Epithelial cell of esophagus (primary cell): ENCODE measurements at places on chromosomes 2 and 18.

DNA sequence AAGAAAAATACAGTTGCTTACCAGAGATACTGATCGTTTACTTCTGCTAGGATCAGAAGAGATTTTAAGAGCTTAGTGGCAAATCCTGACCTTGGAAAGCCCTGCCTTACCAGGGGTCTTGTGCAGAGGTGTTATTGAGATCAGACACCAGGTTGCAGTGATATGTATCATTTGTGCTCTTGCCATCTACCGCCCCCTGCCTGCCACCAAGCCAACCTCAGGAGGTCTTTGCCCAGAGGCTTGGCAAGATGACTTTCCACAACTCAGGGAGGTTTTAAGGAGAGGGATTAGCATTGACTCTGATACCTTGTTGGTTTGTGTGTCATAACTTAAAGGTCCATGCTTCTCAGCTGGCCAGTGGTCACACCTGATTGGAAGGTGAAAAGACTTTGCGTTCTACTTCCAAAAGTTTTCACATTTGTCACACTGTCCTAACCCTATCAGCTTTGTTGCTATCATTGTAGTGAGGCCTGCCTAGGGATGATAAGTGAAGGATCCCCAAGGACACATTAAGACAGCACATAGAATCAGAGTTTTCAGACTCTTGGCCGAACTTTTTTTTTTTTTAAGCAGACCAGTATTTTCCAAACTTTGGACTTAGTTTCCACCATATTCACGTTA lies 46.2 kb upstream of the MGAT5 start:
- DNase-seq, result peak; percentile 78

DNA sequence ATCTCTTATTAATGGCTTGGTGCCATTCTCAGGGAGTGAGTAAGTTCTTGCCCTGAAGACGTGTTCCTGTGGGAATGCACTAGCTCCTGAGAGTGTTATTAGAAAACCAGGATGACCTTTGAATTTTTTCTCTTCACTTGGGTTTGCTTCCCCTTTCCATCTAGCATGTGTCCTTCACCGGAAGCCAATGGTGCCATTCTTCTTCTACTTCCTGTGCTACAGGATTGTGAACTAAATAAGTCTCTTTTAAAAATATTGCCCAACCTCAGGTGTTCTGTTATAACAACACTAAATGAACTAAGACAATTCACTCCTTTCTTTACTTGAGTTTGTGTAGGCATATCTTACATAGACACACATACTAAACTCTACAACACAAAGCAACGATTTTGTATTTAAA lies 447.0 kb downstream of the SOX11 start:
- no peak for DNase-seq

- DNase-seq, result no peak
These were observed 209.0 kb downstream of the EN1 start for GRCh38 chr2:118638453-118638852.

GRCh38 chr2:221551864-221552263 lies 20.2 kb downstream of the EPHA4 start:
- DNase-seq, result no peak

DNA sequence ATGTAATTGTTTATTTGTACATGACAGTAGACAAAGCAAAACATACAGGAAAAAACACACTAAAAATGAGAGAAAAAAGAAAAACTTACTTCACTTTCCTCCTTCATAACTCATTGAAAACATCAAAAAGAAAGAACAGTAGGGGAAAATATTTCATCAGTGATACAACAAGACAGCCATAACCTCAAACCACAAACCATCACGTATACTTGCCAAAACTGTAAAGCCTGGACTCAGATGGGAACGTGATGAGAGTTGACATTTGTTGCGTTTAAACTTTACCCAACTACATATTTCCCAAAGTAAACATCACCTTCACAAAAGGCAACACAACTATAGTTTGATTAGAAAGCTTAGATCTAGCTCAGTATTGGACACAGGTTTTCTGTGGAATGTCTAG lies 278.2 kb upstream of the COL3A1 start:
- peak; percentile 40 for DNase-seq

DNA sequence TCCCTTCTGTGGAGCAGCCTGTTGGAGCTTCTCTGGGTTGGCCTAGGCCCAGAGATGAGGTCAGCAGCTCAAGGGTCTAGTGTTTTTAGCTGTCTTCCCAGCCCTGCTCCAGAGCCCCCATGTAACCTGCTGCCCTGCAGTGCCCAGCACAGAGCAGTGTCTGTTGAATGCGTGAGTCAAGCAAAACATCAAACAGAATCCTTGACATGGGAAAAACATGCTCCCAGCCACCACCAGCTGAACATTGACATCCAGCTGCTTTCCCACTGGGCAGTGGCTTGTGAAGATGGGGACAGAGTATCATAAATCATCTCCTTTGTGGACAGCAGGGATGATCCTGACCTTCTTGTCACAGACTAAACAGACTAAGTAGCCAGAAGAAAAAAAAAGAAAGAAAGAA lies 22.6 kb downstream of the IMPA2 start:
- no peak for DNase-seq

DNA sequence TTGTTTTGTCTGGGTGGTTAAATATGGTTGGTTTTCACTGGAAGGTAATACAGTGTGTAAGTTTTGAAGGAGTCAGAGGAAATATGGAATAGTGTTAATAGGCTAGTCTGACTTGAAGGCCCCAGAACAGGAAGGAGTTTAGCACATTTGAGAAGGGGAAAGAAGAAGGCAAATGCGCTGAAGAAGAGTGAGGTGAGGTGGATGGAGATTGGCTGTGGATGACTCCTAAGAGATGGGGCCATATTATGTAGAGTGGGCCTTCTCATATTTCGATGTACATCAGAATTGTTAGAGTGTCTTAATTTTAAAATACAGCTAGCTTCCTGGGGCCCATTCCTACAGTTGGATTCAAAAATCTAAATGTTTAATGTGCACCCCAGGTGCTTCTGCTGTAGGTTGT lies 61.0 kb downstream of the GLS start:
- DNase-seq, result no peak

GRCh38 chr2:6934345-6934744 lies 17.1 kb downstream of the RNF144A start:
- DNase-seq, result no peak

GRCh38 chr2:43356774-43357173 lies 130.4 kb upstream of the ZFP36L2 start:
- DNase-seq, result no peak

- no peak for DNase-seq
These were observed 235.7 kb downstream of the RPIA start for GRCh38 chr2:88927128-88927527.

DNA sequence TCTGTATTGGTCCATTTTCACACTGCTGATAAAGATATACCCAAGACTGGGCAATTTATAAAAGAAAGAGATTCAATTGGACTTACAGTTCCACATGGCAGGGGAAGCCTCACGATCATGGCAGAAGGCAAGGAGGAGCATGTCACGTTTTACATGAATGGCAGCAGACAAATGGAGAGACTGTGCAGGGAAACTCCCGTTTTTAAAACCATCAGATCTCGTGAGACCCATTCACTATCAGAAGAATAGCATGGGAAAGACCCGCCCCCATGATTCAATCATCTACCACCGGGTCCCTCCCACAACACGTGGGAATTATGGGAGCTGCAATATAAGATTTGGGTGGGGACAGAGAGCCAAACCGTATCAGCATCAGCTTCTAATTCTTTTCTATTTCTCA lies 217.0 kb downstream of the ANAPC1 start:
- DNase-seq, result no peak

- DNase-seq, result no peak
These were observed 32.6 kb downstream of the MRPL33 start for GRCh38 chr2:27804146-27804545.

GRCh38 chr2:26033270-26033817 lies 540 bp upstream of the RAB10 start:
- peak; percentile 89 for DNase-seq

- DNase-seq, result no peak
These were observed 21.1 kb downstream of the CRACDL start for GRCh38 chr2:98914713-98915580.

DNA sequence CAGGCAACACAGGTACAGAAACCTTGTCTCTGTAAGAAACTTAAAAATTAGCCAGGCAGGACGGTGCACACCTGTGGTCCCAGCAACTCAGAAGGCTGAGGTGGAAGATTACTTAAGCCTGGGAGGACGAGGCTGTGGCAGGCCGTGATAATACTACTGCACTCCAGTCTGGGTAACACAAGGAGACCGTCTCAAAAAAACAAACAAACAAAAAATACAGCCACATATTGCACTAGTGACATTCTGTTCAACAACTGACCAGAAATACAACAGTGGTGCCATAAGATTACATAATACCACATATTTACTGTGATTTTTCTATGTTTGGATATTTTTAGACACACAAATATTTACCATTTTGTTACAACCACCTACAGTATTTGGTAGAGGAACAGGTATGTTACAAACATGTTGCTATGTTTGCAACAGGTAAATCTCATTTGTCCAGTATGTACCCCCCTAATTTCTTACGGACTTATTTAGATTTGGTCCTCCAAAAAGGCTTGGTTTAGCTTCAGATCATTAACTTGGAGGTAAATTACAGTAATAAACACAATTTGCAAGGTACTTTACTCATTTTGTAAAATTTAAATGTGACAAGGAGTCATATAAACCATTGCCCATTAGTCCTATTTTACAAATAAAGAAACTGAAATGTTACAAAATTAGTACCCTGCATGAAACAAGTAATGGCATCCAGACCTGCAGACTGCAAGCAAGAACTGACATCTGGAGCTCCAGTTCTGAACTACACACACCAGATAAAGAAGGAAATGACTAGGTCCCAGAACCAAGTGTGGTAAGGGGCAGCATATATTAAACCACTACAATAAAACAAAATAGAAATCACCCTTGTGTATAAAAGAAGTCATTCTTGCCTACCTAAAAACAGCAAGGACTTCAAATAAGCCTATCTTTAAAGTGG lies 36.8 kb downstream of the TRIP12 start:
- no peak for DNase-seq

- DNase-seq, result no peak
These were observed 92.3 kb downstream of the CTAGE1 start for GRCh38 chr18:22325396-22325795.

DNA sequence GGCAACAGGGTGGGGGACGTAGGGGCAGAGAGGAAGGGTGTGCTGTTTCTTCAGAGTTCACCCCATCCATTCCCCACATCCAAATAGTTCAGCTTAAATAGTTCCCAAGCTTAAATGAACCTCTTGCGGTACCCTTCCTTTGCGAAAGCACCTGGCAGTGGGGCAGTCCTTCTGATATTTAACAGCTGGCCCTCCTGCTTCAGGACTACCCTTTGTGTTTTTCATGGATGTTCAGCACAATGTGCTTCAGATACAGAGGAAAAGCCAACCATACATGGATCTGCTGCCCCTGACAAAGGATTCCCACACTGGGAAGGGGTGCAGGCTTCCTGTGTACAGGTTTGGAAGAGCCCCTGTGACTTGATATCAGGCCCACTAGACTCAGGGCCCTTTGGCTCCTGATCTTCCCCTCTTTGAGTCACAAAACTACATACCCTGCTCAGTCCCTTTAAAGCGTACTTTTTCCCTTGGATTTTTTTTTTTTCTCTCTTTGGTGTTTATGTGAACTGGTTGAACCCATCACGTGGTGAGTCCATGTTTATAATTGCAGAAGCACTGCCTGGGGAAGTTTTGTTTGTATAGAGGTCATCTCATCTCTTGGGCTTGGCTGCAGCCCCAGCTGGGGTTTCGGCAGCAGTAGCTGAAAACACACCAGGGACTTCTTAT lies 45.3 kb upstream of the IGFBP5 start:
- no peak for DNase-seq

GRCh38 chr2:86062043-86062442 lies 43.6 kb downstream of the POLR1A start:
- DNase-seq, result peak; percentile 22

DNA sequence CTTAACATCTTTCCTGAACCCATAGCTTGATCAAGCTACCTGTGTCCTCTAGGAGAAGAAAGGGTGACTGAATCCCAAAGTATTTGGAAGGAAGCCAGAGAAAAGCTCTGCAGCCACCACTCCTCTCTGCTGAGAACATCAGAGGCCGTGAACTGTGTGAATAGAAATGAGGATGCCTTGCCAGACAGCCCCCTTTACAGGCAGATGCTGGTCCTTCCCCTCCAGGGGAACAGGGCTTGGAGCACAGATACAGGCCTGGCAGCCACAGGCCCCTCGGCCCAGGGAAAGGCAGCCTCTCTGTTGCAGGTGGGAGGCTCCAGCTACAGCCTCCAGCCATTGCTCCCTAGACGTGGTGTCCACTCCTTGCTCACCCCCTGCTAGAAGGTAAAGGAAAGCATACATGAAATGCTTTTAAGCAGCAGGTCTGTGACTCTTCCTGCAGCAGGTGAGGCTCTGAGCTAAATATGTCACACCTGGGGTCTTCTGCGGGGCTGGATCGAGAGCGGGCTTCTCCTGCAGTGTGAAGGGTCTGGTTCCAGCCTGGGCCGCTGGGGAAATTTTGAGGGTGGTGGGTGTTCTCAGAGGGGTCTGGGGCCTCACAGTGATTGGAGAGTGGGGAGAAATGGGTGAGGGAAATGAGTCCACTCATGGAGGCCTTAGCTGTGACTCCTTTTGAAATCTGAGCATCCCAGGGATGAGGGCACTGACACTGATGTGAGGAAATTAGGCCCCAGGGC lies 234.0 kb downstream of the KLHL29 start:
- peak; percentile 62 for DNase-seq

DNA sequence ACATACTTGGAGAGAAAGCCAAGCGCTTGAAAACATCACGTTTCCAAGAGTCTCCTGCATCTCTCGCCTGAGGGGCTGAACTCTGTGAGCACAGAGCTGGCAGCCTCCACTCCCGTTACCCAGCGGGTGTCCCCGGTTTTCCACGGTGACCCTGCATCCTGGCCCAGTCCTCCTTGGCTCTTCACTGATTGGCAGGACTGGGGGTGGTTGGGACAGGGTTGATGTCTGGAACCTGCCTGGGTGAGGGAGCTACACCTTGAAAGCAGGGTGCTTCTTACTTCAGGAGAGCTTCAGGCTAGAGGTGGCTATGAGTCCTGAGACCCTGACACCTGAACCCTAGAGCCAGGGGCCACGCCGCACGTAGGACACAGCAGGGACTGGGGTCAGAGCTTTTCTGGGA lies 234.1 kb downstream of the DYSF start:
- no peak for DNase-seq

- peak; percentile 4 for DNase-seq
These were observed 745 bp downstream of the MSH2 start for GRCh38 chr2:47403609-47404193.

GRCh38 chr18:6370410-6370809 lies 44.3 kb downstream of the L3MBTL4 start:
- no peak for DNase-seq

- DNase-seq, result no peak
These were observed 193.3 kb downstream of the RNF152 start for GRCh38 chr18:61699397-61700110.
